Activated CD4-positive, alpha-beta T cell treated with anti-CD3 and anti-CD28 coated beads, Interleukin-2, Interleukin-6, amounts not matched to agents 100 ng/mL and 50 ng/mL, durations not matched to agents 16 hours and 8 hours (primary cell): ENCODE measurements at places on chromosomes 1 and 21.
A peak's percentile ranks its signal among the peaks of the same experiment; 100 is the strongest.

GRCh38 chr1:228013935-228014930 lies 7.4 kb downstream of the WNT3A start:
- DNase-seq, result no peak

DNA sequence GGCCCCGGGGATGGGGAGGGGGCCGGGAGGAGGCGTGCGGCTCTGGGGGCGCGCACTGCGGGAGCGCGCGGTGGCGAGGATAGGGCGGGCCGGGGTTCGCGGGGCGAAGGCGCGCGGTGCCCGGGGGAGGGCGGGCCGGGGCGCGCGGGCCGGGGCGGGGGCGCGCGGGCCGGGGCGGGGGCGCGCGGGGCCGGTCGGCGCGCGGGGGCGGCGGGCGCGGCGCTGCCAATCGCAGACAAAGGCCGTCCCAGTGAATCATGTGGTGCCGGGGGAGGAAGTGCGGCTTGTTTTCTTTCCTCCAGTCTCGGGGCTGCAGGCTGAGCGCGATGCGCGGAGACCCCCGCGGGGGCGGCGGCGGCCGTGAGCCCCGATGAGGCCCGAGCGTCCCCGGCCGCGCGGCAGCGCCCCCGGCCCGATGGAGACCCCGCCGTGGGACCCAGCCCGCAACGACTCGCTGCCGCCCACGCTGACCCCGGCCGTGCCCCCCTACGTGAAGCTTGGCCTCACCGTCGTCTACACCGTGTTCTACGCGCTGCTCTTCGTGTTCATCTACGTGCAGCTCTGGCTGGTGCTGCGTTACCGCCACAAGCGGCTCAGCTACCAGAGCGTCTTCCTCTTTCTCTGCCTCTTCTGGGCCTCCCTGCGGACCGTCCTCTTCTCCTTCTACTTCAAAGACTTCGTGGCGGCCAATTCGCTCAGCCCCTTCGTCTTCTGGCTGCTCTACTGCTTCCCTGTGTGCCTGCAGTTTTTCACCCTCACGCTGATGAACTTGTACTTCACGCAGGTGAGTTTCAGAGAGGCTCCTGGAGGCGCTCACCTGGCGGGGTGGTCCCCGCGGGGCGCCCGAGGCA lies at the start of gene GPR137B:
Gene GPR137B, plus strand, starts transcription at position 287 of the 851 bp plus-strand sequence. Its CDS starts 84 bp downstream, at position 371.
- peak; percentile 54 for DNase-seq

DNA sequence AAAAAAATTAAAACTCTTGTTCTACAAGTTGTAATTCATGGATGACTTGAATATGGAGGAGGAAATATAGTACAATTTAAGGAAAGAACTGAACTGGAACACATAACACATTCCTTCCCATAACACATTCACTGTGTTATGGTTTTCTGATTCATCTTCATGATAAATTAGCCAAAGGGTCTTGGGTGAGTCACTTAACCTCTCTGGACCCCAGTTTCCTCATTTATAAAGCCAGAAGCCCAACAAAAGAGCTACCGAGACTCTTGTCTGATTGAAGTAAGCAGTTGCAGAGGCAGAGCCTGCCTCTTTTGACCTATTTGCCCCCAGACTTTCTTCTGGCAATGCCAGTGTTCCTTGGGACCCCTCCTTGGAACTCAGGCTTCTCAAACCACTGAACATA lies 161.9 kb upstream of the KCTD3 start:
- no peak for DNase-seq

DNA sequence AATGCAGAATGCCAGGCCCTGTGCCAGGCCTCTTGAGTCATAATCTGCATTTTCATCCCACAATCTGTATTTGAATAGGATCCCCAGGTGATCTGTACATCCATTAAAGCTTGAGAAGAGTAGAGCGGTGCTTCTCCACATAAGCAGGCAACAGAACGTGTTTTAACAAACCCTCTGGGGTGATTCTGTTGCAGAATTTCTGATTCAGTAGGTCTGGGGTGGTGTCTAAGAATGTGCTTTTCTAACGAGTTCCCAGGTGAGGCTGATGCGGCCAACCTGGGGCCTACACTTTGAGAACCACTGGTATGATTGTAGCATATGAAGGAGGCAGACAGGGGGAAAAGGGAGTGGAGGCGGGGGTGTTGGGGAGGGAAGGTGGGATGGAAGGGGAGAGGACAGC lies 78.4 kb upstream of the POU3F1 start:
- no peak for DNase-seq

DNA sequence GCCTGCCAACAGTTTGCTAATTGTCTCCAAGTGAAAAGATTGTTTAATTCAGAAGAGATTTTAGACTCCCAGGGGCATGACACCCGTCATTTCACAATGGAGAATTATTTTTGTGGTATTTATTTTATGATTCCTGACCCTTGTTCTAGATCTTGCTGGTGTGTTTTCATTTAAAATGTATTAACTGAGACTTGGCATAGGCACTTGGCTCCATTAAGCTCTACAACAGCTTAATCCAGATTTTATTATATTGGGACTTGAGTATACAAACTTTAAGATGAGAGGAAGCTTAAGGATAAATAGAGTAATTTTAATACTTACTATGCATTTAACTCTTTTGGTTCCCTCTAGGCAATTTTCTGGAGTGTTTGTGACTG lies 101.3 kb upstream of the KCNE2 start:
- no peak for DNase-seq
